ENCODE measurements at places on chromosomes 3 and 15.
A peak's percentile ranks its signal among the peaks of the same experiment; 100 is the strongest.

GRCh38 chr3:125437631-125438435, 62.7 kb upstream of the ZNF148 start:
- DNase-seq = peak; percentile 65

DNA sequence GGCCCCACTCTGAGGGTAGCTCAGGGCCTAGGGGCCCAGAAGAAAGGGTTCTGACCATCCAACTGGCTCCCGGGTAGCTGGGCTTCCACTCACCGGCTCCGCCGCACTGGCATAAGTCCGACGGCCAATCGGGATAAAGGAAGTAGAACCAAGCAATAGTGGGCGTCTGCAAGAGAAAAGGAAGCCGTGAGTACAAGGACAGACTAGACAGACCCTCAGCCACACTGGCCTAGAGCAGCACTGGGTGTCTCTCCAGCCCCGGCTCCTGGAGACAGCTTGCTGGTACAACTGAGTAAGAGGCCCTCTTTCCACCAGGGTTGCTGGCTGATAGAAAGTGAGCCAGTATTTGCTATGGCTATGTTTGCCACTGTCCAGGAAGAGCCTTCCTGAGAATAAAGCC, 22.4 kb downstream of the BDH1 start:
- DNase-seq = no peak

DNA sequence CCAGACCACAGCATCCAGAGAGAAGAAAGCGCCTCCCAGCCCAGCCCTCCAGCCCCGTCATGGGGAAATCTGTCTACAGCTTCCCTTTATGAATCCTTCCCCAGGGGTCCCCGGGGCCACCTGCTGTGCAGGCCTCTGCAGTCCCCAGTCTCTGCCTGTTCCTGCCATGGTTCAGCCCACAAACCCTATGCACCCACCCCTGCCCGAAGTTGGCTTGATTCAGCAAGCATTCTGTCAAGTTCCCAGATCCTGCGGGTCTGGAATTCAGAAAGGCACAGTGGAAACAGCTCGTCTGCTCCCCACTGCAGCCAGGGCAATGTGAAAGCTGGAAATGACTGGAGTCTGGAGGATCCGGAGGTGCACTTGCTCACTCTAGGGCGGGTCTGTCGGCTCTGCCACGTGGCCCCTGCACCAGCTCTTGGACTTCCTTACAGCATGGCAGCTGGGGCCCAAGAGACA, 2.9 kb upstream of the OCA2 start:
- DNase-seq = no peak

DNA sequence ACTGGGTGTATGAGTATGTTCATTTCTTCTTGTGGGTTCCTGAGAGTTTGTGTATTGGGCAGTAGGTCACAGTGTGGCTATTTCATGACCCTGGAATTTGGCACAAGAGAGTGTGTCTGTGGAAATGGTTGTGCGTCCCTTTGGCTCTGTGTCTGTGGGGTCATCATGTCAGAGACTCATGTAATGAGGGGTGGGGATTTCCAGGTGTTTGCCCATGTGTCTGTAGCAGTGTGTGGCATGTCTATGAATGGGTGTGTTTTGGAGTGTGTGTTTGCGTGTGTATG, 1.3 kb upstream of the GATA2 start:
- no peak for DNase-seq

- DNase-seq = peak; percentile 21
Observed at GRCh38 chr3:46469680-46470357, 5.1 kb upstream of the LTF start.

GRCh38 chr3:112789787-112790186, 56.9 kb downstream of the CD200R1L start:
- no peak for DNase-seq

DNA sequence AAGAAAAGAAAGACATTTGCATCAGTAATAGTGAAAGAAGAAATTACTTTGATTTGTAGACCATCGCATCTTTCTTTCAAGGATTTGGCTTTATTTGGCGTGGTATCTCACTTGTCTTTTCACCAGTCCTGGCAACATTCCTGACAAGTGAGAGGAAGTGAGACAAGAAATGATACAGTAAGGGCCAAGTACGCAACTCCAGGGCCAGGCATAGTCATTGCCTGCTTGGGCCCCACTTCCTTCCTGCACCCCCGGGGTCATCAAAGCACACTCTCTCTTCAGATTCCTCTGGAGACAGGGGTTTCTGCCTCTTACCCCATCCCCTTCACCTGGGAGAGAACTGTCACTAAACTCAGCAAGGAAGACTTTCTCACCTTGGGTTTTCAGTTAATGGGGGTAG, 55.1 kb downstream of the CD47 start:
- no peak for DNase-seq

DNA sequence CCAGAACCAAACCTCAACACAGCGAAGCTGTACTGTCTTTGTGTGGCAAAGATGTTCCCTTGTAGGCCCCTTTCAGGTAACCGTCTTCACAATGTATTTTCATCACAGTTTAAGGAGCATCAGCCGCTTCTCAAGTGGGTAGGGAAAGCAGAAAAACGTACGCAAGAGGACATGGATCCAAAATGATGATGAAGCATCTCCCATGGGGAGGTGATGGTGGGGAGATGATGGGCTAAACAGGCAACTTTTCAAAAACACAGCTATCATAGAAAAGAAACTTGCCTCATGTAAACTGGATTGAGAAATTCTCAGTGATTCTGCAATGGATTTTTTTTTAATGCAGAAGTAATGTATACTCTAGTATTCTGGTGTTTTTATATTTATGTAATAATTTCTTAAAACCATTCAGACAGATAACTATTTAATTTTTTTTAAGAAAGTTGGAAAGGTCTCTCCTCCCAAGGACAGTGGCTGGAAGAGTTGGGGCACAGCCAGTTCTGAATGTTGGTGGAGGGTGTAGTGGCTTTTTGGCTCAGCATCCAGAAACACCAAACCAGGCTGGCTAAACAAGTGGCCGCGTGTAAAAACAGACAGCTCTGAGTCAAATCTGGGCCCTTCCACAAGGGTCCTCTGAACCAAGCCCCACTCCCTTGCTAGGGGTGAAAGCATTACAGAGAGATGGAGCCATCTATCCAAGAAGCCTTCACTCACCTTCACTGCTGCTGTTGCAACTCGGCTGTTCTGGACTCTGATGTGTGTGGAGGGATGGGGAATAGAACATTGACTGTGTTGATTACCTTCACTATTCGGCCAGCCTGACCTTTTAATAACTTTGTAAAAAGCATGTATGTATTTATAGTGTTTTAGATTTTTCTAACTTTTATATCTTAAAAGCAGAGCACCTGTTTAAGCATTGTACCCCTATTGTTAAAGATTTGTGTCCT, 60.0 kb downstream of the AAGAB start:
- DNase-seq = no peak

DNA sequence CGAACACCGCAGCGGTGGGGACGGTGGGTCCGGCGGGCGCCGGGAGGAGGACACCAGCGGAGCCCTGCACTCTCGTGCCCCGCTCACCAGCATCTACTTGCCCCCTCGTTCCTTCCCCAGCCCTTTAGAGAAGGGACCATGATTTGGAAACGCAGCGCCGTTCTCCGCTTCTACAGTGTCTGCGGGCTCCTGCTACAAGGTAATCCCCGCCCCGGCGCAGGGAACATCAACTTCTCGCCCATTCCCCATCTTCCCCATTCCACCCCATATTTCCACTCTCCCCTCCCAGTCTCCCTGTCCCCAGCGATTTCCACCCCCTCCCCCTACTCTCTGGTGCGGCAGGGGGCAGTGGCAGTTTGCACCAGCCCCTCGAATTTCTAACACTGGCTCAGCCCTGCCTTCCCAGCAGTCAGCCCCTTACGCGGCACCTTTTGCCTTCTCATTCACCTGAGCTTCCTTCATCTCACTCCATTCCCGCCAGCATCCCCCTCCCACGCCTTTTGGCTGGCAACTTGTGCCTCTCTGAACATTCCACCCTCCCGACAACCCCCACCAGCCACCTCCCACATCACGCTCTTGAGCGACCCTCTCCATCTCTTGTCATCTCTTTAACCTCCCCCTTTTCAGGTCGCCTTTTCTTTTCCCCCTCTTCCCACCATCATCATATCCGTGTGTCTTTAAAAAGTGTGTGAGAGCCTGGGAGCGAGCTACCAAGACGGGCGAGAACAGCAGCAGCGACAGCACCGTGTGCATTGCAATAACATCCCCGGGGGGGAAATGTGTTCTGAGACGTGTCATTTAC, 882 bp downstream of the CADM2 start:
- DNase-seq = no peak

GRCh38 chr3:129352045-129352444, 73.4 kb downstream of the HMCES start:
- DNase-seq = no peak

DNA sequence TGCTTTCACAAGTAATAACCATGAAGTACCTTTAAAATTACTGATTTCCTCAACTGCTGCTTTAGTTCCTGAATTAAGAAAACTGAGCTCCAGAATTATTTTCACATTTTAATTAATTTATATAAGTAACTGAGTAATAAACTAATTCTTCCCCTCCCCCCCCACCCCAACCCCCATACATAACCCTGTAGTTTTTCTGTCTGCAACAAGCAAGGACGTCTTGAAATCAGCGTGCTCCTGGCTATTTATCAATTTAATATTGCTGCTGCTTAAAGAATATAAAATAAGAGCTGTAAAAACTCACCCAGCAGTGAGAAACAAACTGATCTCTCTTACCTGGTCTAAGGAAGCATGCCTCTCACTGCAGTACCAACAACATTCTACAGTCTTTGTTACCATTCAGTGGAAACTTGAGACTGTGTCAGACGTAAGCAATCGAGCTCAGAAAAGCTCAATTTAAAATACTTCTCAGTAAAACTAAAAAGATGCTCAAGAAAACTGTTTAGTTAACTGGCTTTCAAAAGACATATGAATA, 121.0 kb downstream of the TFDP2 start:
- DNase-seq = peak; percentile 92

- peak; percentile 56 for DNase-seq
Observed at GRCh38 chr15:99495430-99496301, 70.1 kb upstream of the MEF2A start.

GRCh38 chr15:27868828-27869404, 230.2 kb downstream of the OCA2 start:
- no peak for DNase-seq

DNA sequence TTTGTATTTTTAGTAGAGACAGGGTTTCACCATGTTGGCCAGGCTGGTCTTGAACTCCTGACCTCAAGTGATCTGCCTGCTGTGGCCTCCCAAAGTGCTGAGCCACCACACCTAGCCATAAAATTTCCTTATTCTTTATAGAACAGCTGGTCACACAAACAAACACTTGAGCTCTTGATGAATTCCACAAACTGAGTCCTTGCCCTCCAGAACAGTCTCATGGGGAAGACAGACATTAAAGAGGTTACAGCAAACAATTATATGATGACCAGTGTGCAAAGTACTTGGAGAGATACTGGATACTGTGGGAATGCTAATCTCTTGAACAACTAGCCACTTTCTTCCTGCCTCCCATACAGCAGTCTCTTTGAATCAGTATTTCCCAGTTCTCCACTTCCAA, 7.5 kb upstream of the ATP11B start:
- DNase-seq = no peak

DNA sequence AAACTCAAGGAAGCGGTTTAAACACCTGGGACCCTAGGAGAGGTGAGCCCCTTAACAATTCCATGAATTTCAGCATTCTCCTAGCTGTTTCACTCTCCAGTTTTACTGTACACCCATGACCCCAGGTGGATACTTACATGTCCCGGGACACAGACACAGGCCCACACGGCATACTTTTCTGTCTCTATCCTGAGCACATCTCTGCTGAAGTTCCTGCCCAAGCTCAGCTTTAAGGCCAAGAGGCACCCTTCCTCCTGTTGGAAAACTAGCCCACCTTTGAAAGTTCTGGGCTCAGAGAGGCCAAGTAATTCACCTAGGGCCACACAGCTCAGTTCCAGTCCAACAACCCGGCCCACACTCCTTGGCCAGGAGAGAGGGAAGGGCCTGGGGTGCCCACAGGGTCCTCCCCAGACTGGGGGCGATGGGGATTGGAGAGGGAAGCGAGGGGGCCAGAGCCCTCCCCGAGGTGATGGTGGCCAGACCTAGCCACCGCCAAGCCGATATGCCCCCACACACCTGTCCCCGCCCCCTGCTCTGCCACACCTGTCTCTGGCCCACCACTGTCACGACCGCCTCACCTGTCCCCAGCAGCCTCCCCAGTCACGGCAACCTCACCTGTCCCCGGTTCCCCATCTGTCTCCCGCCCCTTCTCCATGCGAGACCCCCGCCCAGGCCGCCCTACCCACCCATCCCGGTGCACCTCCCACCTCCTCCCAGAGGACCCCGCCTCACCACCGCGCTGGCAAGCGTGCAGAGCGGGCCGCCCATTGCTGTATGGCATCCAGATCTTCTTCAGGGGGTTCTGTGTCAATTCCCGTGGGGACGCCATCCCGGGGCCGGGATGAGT, 431 bp downstream of the PFKFB4 start:
- DNase-seq = no peak

DNA sequence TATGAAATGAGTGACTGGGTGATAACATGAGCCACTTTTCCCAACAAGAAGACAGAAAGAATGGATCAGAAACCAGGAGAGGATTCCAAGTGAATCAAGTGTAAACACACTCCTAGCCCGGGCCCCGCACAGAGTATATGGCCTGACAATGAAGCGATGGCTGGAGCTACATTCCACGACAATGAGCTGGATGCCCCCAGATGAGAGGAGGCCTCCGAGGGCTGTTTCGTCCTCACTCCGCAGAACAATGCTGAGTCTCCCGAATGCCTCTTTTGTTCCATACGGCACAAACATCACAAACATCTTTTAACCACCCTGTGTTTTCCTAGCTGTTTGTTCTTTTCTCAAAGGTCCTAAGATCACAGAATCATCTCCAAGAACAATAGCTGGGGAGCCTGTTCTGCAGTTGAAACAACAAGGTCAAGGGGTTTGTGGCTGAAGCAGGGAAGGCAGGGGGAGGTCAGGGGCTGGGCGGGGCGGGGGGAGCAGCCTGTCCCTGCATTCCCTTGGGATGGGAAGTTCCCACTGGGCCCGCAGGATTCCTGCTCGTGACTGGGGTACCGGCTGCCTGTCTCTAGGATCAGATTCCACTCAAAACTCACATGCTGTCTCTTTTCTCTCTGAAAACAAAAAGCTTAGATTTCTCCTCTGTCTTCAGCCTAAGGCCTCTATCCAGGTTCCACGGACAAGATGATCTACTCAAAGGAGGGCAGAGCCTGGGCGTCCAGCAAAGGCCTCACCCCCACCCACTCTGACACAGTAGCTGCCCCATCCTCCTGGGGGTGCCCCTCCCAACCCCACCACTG, 151.3 kb downstream of the XXYLT1 start:
- no peak for DNase-seq

DNA sequence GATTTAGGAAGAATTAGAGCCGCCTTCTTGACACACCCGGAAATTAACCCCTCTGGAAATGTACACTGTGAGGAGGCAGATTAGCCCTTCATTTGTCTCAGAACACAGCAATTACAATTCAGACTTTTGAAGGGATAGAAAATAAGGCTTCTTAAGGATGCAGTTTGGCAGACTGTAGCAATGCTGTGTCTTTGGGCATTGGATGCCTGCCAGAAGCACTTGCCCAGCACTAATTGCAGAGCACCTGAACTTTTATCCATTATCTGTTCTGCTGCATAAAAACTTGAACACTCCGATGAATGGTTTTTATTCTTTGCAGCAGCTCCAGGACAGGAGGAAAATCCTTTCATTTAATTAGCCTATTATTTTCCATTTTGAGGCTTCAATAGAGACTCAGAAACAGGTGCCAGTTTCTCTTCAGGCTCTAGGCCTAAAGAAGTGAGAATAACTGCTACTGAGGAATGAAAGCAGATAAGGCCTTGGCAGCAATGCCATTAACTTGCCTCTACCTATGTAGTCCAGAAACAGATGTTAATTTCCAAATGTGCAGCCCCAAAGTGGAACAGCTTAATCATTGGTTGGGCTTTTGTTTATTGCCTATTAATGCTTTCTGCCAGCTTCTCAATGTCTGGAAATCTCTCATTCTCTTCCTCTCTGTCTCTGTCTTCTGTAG, 418.5 kb downstream of the NSUN3 start:
- DNase-seq = no peak
